ENCODE measurements at places on chromosomes 12 and 14. TPM values are rescaled to one million over a fixed set of nuclear protein-coding genes. Genes with fewer than 3 reads are reported as not detected.

GRCh38 chr12:126883697-126884096 lies 1383.3 kb upstream of the TMEM132C start:
- no peak for DNase-seq

- DNase-seq = peak; percentile 60
Measured at GRCh38 chr14:104680806-104681688, 8.4 kb upstream of the INF2 start.

DNA sequence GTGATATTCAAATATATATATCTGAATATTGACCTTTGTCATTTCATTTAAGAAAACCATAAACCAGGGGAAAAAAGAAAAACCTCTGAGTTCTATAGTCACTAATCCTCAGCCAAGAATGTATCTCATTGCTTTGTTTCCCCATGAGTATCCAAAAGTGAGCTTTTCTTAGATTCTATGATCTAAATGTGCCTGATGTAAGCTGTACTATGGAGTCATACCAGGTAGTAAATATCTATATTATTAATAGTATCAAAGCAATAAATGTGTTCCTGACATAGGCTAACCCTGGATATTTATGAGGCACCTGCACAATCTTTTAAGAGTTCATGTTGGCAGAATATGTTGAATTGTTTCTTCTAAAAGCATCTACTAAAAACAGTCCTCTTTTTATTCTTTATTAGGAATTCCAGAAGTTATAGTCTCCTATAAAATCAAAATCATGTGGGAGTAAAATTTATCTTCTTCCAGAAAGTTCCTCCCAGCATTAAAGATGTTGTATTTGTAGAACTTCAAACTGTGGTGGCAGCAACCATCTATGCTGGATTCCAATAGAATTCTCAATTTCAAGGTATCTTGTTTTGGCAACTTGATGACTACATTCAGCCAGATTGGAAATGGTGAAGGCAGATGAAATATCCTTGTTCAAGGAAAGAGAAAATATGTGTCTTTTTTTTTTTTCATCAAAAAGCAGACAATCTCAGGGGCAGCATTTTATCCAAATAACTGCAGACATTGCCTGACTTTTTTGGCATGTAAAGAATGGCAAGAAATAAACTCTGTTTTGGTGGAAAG lies 139.7 kb upstream of the RASSF8 start:
- DNase-seq = no peak

DNA sequence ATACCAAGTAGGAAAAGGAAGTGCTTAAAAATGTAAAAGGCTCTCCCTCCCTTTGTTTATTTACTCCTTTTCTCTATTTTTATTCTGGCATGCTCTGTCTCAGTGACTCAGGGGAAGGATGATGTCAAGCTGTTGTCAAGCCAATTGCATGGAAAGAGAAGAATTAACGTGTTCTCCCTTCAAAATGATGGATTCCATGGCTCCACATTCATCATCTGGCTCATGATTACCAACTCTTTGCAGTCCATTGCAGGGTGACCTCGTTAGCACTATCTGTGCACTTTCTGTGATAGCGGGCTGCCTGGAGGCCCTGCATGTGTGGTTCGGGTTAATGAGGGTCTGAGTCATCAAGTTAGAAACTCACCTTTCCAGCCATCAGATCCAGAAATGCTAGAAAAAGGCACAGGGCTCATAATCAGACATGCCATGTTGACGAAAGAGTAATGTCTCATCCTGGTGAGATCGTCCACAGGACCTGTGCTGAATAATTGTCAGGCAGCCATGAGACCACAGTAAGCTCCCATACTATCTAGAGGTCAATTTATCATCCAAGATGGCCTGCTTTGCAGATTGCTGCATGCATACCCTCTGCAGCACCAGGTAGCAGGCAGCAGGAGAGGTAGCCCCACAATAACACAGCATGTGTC lies 79.2 kb upstream of the BTG1 start:
- DNase-seq = no peak

- no peak for DNase-seq
Measured at GRCh38 chr12:79764641-79765040, 73.9 kb upstream of the PAWR start.

DNA sequence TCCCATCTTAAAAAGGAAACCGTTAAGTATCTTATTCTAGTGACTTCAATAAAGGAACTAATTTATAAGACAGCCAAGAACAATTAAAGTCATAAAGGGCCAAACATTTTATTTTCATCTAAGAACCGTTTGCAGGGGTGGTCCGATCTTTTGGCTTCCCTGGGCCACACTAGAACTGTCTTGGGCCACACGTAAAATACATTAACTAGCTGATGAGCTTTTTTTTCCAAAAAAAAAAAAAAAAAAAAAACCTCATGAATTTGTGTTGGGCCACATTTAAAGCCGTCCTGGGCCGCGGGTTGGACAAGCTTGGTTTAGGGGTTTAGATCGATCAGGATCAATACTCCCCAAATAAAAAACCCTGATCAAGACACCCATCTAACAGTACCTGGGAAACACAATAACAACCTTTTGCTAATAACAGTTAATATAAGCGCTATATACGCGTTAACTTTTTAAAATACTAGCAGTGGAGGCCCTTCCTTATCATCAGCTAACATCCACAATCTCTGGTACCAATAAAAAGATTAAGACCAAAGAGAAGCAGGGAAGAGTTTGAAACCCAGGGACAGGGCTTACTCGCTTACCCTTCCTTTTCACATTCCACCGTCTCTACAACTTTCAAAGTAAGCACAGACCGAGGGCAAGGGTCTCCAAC lies 1.1 kb downstream of the NAP1L1 start:
- DNase-seq = no peak

TSPAN19 gene
- total RNA-seq = not detected

CLEC4C gene
- total RNA-seq = not detected

All from omental fat pad (tissue), 4 donors.